ENCODE measurements at places on chromosomes 1 and 21.

DNA sequence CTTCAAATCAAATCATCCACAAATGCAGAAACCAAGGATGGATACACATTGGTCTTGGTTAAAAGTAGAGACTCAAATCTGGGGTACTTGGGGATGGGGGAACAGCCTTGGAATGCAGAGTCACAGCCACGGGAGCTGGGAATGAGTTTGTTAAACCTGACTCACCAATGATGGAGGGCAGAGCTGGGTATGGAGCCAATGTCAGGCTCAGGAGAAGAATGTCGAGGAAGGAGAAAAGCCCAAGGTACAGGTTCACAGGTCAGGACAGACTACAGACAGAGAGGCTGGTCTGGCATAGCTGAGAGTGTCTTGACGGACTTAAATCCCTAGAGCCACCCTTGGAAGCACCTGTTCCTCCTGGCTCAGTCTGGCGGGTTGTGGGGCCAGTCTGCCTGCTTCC, 237.6 kb downstream of the NTNG1 start:
- no peak for DNase-seq

GRCh38 chr1:32743380-32744070, 41.0 kb upstream of the SYNC start:
- no peak for DNase-seq

- DNase-seq, result no peak
Measured at GRCh38 chr21:45421071-45421845, 16.3 kb downstream of the COL18A1 start.

DNA sequence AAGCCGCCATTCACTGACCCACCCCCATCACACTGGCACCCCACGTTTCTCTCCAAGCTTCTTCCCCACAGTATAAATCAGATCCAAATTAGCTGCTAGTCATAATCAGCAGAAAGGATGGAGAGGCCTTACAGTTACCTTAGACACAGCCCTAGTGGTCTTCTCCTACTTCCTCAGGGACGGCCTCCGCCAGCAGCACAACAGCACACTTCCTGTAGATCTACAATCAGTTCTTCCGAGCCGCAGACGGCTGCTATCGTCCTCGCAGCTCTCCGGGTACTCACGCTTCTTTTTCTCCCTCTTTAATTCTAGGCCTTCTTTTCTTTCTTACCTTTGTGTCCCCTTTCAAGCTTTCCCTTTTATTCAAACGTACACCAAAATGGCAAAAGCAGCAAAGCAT, 313.5 kb downstream of the SMYD3 start:
- no peak for DNase-seq

GRCh38 chr1:160200786-160201185, 4.4 kb upstream of the PEA15 start:
- no peak for DNase-seq

GRCh38 chr1:87004857-87005256, 90.4 kb downstream of the HS2ST1 start:
- DNase-seq, result no peak

- DNase-seq, result no peak
Measured at GRCh38 chr1:32770221-32770731, 46.9 kb downstream of the YARS1 start.

DNA sequence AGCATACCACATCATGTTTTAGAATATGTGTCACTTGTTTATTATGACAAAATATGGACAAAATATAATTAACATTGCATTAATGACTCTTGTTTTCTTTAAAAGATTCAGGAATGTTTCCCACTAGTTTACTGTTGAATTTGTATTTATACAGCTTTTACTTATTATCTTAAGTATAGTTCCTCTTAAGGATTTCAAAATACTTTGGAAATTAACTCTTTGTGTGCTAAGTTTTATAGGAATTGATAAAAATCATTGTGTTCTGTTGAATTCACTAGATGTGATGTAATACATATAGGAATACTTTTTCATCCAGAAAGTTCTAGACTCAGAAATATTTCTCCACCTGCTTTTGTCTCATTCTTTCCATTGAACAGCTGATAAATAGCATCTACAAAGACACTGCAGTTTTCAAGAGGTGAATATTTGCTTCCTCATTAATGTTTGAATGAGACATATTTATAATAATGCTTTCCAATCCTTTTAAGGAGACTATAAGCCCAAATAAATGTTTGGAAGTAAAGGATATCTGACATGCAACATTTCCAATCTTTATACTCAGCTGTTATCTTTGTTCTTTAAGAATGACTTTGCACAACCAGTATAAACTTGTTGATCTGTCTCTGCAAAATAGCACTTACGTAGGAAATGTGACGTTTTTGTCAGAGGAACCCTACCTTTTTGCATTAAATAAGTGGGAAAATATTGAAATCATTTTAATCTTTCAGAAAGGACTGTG, 38.4 kb upstream of the SAMSN1 start:
- no peak for DNase-seq

- no peak for DNase-seq
Measured at GRCh38 chr1:185459141-185459540, 142.1 kb upstream of the IVNS1ABP start.

- no peak for DNase-seq
Measured at GRCh38 chr1:116122955-116123757, 12.0 kb downstream of the MAB21L3 start.

GRCh38 chr1:19828546-19828945, 13.5 kb upstream of the RNF186 start:
- no peak for DNase-seq

DNA sequence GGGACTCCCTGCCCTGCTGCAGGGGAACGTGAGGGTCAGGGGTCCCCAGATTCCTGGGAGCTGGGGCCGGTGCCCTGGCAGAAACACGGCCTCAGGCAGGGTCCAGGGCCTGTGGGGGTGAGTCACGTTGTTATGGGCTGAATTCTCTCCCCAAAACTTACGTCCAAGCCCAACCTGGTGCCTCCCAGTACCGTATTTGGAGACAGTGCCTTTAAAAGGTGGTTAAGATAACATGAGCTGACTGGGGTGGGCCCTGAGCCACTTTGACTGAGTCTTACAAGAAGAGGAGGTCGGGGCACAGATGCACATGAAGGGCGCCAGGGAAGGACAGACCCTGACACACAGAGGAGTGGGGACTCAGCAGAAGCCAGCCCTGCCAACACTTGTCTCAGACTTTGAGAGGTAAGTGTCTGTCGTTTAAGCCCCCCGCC, 99.9 kb downstream of the WDR4 start:
- no peak for DNase-seq

- no peak for DNase-seq
Measured at GRCh38 chr1:227914801-227915563, 32.8 kb downstream of the WNT9A start.

- peak; percentile 23 for DNase-seq
Measured at GRCh38 chr1:24696041-24696755, 49.0 kb upstream of the CLIC4 start.

GRCh38 chr1:170068923-170069322, 5.6 kb downstream of the KIFAP3 start:
- no peak for DNase-seq

- no peak for DNase-seq
Measured at GRCh38 chr1:89917353-89917752, 77.6 kb upstream of the ZNF326 start.

- no peak for DNase-seq
Measured at GRCh38 chr1:231729544-231729943, 103.0 kb downstream of the DISC1 start.

DNA sequence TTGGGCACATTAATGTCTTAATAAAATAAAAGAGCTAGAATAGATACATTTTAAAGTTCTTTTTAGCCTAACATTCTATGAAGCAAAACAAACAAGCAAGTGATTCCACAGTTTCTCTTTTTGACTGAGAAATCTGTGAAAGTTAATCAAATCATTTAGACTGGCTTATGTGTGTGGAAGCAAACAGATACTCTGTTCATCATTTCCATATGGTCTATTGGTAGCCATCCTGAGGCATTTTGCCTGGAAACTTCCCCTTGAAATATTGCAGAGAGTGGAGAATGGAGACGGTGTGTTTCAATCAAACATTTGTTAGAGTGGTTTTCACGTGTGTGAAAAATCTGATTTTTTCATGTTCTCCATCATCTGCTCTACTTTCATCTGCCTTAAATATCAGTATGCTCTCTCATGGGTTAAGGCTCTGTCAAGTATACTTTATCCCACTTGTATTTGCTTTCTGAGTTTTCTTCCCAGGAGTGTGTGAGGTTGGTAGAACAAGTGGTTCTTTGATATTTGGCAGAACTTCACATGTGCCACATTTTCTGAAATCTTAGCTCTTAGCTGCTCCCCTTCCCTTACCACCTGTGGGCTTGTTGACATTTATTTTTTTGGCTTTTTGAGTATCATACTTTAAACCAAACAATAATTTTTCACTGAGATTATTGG, 139.1 kb upstream of the PTGFR start:
- DNase-seq, result no peak

DNA sequence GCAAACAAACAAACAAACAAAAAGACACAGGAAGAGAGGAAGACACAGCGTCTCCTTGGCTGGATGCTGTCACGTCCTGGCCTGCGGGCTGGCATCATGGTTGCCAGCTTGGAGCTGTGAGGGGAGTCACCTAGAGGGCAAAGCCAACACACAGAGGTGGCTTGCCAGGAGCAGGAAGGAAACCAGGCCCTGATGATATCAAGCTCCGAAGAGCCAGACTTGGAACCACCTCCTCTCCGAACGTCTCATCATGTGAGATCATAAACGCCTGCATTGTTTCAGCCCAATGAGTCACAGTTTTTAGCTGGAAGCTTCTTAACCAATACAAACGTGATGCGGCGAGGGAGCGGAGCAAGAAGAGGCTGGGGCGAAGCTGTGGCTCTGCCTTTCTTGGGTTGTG, 8.7 kb downstream of the PLA2G2D start:
- DNase-seq, result no peak

GRCh38 chr1:216883518-216883917, 160.3 kb upstream of the ESRRG start:
- DNase-seq, result no peak

- DNase-seq, result no peak
Measured at GRCh38 chr1:233897325-233898162, 6.9 kb upstream of the SLC35F3 start.

DNA sequence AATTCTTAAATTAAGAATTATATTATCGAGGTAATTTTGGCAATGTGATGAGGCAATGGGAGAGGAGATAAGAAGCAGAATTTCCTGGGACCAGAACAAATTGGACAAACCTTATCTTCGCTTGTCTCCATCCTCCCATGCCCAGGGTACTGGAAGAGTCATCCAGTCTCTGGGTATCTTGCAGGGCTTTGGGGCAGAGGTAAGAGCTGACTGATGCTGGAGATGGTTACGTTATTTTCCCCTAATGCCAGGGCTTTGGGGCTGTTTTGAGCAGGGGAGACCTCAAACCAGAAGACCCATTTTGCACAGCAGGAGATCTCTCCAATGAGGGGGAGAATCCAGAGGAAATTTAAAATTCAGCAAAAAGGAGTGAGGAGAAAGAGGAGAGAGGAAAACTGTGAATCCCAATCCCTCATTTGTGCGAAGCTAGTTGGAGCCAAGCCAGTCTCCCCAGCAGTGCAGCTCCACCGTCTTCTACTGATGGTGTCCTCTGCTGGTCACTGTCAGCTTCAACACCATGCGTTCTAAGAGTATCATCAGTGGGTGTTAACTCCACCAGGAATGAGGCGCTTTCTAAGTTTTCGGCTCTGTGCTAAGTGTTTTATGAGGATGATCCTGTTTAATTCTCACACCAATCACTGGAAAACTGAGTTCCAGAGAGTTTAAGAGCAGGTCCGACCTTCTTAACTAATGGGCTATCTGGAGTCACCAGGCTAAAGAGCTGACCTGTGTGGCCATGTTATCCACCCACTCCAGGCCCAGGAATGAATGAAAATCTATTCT, 86.8 kb upstream of the CD34 start:
- peak; percentile 71 for DNase-seq

DNA sequence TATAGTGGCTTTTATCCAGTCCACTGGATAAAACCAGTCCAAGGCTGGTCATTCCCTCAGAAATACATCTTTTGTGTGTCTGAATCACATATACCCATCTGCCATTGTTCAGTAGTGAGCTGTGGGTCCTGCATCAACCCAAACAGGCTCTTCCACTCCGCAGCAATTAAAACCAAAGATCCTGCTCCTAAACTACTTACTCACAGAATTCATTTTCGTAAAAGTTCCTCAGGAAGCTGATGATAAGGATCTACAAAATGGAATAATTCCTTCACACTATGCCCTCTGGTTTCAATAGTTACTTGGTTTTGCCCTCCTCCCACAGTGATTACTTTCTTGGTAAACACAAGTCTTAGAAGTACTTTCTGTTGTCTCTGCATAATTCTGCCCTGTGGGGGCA, 5.1 kb upstream of the MFSD2A start:
- no peak for DNase-seq

DNA sequence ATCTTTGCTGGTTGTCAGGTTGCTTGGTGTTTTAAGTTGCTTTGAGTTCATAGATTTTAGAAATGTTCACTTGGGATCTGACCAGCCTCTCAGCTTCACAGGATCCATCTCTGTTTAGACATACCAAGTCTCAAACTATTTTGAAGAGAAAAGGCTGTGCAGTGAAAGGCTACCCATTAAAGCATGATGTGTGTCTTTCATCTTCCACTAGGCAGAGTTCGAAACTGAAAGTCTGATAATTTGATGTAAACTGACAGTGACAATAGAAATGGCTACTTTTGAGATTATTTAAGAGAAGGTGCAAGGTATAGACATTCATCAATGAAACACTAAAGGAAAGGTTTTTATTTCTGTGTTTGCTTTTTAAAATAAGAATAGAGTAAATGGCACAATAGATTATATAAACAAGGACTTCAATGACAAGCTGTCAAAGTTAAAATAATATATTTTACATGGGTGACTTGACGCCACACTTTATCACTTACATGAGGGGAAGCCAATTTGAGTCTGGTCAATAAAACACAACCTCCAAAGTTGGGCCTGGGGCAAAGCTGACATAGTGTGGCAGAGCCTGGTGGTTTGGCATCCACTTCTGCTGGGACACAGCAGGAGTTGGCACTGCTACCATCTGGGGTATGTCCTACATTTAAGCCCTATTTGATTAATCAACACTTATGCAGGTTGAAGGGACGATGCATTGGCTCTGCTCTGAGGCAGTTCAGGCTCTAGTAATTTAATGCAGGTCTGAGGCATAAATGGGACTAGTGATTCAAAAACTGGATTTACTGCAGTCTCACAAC, 197.7 kb downstream of the CRB1 start:
- no peak for DNase-seq

GRCh38 chr1:87370544-87370943, 41.9 kb downstream of the LMO4 start:
- no peak for DNase-seq

- no peak for DNase-seq
Measured at GRCh38 chr1:14304381-14304865, 294.1 kb upstream of the KAZN start.

- peak; percentile 4 for DNase-seq
Measured at GRCh38 chr1:52054496-52055065, 410 bp downstream of the TXNDC12 start.

- no peak for DNase-seq
Measured at GRCh38 chr1:25694167-25695007, 77.8 kb downstream of the MAN1C1 start.

DNA sequence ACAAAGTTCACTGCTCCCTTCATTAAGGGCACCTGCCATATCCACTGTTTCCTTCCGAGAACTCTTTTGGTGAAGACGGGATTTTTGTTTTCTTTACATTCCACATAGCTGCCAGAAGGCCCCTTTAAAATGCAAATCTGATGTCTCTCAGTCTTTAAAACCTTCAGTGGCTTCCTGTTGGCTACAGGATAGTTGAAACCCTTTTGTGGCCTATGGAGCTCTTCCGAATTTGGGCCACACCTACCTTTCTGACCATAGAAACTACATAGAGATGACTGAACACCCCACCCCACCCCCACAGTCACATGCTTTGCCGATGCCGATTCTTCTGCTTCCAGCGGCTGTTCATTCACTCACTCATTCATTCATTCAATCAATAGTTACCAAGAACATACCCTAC, 502.6 kb downstream of the KIF26B start:
- DNase-seq, result no peak
